ENCODE measurements at places on chromosomes 6 and 20. TPM values are rescaled to one million over a fixed set of nuclear protein-coding genes. Genes with fewer than 3 reads are reported as not detected.

DNA sequence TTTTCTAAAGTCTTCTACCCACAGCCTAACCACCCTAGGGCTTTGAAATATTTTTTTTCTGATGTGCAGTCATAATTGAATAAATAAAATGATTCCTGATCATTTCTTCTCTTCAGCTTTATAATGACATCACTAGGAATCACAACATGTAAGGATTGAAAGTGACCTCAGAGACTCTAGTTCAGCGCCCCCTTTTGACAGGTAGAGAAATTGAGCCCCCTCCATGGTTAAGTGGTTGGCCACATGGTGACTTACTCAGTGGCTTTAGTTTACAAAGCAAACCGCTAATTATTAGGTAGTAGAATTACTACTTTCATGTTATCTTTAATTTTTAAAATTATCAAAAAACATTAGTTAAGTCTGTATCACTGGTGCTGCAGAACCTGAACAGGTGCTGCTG lies 13.3 kb upstream of the SLC2A12 start:
- DNase-seq: no peak

- DNase-seq: no peak
These were observed 147.4 kb upstream of the MLN start for GRCh38 chr6:33950891-33951889.

DNA sequence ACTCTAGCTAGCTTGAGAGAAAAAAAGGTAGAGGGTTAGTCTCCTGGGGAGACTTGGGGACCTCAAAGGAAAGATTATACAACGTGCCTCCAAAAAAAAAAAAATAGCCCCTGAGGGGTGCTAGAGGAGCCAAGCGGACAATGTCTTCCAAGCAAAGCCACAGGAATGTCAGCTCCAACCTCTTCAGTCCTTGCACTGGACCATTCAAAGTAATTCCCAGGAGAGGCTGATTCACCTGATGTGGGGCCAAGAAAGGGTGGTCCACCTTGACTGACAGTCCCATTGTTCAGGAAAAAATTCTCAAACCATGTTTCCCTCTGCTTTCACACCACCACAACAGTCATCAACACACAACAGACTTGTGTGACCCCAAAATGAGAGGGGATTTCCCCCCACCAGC lies 30.7 kb downstream of the ASIP start:
- no peak for DNase-seq

- no peak for DNase-seq
These were observed 7.1 kb downstream of the TDP2 start for GRCh38 chr6:24659561-24659960.

The MATN4 gene
- polyA plus RNA-seq: 0.05 TPM

The PTK6 gene
- polyA plus RNA-seq: 0.07 TPM

The DCDC2 gene
- polyA plus RNA-seq: not detected

GRCh38 chr6:38483526-38483925 lies 156.2 kb downstream of the BTBD9 start:
- DNase-seq: no peak

The MYT1 gene
- polyA plus RNA-seq: not detected

DNA sequence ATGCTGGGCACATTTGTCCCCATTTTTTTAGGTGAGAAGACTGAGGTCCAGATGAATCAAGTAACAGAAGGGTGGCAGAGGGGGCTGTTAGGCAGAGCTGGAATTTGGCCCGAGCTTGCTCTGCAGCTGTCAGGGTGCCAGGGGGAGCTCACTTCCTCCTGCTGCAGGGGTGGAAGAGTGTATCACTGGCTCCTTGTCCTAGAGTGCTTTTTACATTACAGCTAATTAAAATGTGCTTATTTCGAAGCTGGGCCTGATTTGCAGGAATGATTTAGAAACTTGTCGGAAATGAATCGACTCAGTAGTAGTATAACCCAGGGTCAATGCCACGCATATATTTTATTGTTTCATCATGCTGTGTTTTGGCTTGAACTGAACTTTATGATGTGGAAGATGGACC lies 11.1 kb downstream of the TOX2 start:
- no peak for DNase-seq

The ELOVL4 gene
- polyA plus RNA-seq: 0.40 TPM

DNA sequence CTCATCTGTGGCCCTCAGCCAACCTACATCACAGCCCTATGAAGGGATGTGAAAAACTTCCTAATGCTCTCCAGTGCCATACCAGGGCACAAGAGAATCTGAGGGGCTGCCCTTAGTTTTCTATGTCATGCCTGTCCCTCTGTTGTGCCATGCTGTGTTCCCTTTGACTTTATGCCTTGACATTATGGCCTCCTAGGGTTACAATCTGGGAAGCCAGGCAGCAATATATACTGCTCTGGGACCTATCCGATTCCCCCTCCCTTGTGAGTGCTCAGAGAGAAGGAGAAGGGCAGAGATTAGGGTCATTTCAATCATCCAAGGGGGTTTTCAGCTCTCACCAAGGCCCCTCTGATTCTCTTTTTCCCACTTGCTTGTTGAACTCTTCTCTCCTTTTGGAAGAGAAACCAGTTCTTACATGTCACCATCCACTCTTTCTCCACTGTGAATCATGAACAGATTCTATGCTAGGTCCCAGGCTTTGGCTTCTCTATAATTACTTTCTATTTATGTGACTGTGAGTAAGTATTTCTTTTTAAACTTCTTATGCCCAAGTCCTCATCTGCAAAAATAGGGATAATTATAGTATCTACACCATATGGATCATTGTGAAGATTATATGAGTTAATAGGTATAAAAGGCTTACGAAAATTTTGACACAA lies 14.2 kb upstream of the FRK start:
- no peak for DNase-seq

DNA sequence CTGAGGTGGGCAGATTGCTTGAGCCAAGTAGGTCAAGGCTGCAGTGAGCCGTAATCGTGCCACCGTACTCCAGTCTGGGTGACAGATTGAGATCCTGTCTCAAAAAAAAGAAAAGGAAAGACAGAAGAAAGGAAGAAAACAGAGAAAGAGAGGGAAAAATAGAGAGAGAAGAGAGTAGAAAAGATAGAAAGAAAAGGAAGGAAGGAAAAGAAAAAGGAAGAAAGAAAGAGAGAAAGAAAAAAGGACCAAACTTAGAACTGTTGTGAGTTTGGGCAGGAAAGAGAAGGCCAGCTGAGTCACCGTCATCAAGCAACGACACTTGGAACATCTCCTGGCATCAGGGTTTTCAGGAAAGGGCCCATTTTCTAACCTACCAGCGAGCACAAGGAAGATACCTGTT lies 96.0 kb upstream of the AKAP12 start:
- no peak for DNase-seq

GRCh38 chr20:24792641-24793495 lies 156.2 kb upstream of the CST7 start:
- no peak for DNase-seq

DNA sequence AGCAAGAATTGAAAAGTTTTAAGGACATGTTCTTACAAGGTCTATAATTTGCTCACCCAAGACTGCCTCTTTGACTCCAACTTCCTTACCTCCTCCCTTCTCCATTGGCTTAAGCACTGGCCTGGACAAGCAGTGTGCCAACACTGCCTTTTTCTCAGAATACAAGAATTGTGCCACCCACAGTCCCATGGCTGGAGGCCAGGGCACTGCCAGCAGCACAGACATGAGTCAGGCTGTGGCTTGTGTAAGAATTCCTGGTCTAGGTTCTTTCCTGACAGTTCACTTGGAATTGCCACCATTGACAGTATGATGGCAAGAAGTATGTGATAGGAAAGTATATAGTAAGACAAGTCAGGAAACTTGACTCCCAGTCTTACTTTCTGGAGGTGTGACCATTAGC lies 202.7 kb upstream of the MARCKS start:
- DNase-seq: no peak

The ARFGEF2 gene
- 15.5 TPM for polyA plus RNA-seq

The ALDH8A1 gene
- polyA plus RNA-seq: 0.11 TPM

- DNase-seq: no peak
These were observed 24.8 kb upstream of the SLA2 start for GRCh38 chr20:36670665-36671357.

The HAO1 gene
- polyA plus RNA-seq: not detected

The PRL gene
- not detected for polyA plus RNA-seq

DNA sequence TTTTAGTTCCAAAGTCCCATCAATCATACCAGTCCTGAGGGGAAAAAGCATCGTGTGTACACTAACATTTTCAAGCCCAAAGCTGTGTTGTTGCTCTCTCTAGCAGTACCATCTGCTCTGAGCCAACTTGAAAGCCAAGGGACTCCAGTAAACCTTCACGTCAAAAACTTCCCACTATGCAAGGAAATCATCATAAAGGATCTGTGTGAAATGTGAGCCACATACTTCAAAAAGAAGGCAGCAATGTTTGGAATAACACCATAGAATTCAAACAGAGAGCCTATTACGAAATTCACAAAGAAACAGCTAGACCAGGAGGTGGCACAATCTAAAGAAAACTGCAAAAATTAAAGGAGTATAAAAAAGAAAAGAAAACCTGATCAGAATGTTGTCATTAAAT lies 399.8 kb upstream of the EPHA7 start:
- no peak for DNase-seq

The C6orf58 gene
- polyA plus RNA-seq: 0.06 TPM

DNA sequence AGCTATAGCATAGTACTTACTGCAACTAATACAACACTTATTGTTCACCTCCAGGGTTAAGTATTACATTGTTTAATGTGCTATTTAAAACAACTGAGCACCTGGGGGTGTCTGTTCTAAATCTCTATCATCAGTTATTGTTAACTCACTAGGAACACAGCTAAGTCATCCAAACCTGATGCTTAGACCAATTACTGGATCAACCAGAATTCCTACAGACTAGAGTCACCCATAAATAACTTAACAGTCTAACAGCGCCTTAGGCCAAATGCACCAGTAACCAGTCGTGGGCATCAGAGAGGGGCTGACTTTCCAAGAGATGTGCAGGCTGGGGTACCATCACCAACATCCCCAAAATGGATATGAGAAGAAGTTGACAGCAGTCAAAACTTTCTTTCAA lies 110.7 kb downstream of the ADTRP start:
- DNase-seq: no peak

DNA sequence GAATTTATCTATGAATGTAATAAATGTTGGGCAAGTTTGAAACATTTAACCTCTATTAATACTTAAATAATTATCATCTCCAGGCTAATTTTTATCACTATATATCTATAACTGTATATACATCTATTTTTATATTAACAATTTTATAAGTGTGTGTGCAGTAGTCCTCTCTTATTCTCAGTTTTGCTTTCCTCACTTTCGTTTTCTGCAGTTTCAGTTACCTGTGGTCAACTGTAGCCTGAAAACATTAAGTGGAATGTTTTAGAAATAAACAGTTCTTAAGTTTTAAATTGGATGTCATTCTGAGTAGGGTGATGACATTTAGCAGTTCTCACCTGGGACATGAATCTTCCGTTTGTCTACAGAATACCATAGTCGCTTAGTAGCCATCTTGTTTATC lies 379.4 kb upstream of the MAN1A1 start:
- DNase-seq: no peak

The PSORS1C2 gene
- not detected for polyA plus RNA-seq

GRCh38 chr6:49527320-49527719 lies 23.1 kb upstream of the C6orf141 start:
- DNase-seq: no peak

- no peak for DNase-seq
These were observed 166.1 kb upstream of the AKAP12 start for GRCh38 chr6:151073701-151074100.

DNA sequence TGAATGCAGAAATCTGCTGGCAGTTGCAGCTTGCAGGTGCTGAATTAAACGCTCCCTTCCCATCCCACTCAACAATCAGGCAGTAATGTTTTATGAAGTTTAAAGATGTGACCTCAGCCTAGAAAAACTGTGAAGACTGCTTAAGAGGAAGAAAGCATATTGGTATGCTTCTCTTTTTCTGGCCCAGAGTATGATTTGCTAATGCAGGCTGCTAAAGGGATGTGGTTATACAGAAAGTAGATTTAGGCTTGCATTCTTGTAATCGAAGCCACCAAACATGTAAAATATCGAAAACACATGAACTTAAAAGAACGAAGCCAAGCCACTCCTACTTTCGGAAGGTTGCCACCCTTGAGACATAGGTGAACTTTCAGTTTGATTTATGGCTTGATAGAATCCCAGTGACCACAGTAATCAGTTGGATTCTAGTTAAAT lies 40.7 kb downstream of the MAP3K5 start:
- peak; percentile 29 for DNase-seq

The SCRT2 gene
- polyA plus RNA-seq: not detected

The TAGAP gene
- not detected for polyA plus RNA-seq

The MEI4 gene
- polyA plus RNA-seq: not detected

DNA sequence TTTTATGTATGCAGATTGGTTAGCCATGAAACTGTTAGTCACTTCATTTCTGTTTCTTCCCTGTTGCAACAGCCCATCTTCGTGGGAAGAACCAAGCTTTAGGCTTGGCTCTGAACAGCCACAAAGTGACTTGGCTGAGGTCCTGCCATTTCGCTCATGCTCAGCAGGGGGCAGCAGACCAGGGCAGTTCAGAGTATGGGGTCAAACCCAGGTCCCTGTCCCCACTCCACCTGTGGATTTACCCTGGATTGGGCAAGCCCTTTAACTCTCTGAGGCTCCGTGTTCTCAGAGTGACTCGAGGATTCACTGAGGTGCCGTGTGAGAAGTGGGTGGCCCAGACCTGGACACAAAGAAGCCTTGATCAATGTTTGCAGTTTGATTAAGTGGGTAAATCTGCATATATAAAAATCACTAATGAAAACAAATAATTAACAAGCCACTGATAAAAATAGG lies 19.8 kb upstream of the MAP1LC3A start:
- no peak for DNase-seq

The TP53TG5 gene
- not detected for polyA plus RNA-seq

DNA sequence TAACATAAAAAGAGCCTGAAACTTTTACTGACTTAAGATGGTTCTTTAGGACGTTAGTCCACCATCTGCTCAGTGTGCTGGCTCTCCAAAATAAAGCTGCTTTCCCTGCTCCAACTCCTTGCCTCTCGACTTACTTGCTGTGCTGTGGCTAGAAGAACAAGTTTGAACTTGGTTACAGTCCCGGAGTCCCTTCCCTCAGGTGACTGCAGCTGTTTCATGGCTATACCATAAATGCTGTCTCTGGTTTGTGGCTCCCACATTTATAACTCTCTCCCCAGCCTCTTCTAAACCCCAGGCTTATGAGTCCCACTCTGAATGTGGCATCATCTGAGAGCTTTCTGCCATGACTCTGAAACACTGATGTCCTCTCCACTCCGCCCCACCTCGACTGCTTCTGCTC lies 306.4 kb upstream of the PRND start:
- no peak for DNase-seq

- no peak for DNase-seq
These were observed 55.1 kb downstream of the JAG1 start for GRCh38 chr20:10618611-10619245.

All from BJ (cell line).